AG08395 (cell line): ENCODE measurements at places on chromosomes 16 and 17.

DNA sequence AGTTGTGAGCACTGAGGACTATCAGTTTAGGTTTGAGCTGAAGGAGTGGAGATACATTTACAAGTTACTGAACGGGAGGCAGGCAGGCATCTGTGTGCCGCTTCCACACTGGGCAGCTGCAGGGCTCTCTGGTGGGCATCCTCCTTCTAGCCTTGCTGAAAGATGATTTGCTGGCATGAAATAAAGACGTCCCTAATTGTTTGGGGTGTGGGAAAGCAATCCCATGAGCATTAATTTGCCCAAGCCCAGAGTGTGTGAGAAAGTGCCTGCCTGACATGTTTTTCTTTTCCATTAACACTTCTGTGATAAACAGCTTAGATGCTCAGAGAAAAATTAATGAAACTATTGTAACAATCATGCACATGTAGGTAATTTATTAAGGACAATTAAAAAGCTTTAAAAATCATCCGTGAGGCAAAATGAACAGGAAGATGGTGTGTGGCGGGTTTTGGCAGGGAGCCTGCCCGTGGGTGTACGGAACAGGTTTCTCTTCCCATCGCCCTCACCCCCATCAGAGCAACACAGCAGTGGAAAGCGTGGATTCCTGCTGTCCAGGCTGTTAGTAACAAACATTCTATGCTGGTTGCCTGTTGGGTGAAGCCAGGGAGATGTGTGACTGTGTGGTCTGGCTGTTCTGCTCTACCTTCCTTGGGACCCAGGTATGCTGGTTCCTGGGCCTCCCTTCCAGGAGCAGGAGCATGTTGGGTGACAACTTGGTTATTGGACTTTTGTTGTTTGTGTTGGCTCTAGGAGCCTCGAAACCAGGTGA is 191.9 kb downstream of the MSI2 start:
- no peak for DNase-seq

- no peak for DNase-seq
These were observed 123.0 kb upstream of the ASIC2 start for GRCh38 chr17:33416131-33416530.

GRCh38 chr16:88050952-88051660 is 99.9 kb downstream of the BANP start:
- DNase-seq, result no peak

DNA sequence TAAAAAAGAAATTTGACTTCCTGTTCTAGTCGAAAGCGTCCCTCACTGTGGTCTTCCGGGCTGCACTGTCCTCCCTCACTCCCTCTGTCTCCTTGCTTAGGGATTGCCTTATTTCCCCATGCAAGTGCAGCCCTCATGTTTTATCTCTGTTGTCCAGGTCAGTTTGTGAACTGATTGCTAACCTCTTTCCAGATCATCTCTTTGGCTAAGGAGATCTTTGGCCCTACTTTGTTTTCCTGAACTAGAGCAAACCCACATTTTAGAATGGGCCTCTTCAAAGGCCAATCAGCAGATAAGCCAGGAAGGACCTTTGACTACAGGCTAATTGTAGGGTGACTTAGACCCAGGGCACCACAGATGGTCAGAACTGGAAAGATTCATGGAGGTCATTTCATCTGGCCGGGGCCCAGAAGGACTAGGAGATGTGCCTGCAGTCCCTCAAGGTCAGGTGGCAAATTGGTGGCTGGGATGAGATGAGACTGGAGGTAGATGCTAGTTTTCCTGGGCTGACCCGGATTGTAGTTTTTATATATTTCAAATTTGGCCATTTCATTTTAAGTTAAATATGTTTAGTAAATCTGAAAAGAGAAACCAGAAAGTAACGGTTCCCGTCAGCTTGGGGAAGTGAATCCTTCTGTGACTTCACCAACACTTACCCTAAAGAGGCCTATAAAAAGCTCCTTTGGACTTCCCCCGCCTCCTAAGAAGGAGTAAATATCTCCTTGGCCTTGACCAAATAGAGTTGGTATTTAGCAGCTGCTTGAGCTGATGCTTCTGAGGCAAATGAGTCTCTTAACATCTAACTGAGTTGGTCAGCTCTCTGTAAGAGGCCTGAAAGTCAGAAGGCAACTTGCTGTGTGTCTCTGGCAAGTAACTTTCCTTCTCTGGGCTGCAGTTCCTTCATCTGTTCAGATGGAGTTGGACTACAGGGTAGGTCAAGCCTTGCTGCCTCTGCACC is 6.2 kb upstream of the SLC25A19 start:
- no peak for DNase-seq

GRCh38 chr17:78168242-78168902 is at the start of gene SYNGR2:
TSS of gene SYNGR2 (plus strand) at chr17:78168581. CDS start at chr17:78168617, 36 bp downstream.
- DNase-seq, result peak; percentile 74
